T-cell (primary cell): ENCODE measurements at places on chromosomes 4 and X.

- no peak for DNase-seq
These were observed 9.6 kb downstream of the BMP3 start for GRCh38 chr4:81040012-81040659.

DNA sequence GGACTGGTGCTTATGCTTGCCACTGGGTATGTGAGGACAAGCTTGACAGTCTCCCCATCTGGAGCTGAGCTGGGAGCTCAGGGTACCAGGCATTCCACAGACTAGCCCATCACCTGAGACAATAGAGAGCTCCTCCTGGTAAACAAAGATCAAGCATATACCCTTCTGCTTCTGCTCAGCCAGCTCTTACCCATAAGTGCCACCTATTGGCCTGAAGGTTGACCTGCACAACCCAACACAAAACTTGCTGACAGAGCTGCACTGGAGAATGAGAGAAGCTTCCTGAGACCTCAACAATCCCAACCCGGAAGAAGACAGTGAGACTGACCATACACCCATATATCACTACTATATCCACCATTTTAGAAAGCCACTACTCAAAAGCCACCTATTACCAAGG, 1049.2 kb upstream of the INTU start:
- DNase-seq: no peak

DNA sequence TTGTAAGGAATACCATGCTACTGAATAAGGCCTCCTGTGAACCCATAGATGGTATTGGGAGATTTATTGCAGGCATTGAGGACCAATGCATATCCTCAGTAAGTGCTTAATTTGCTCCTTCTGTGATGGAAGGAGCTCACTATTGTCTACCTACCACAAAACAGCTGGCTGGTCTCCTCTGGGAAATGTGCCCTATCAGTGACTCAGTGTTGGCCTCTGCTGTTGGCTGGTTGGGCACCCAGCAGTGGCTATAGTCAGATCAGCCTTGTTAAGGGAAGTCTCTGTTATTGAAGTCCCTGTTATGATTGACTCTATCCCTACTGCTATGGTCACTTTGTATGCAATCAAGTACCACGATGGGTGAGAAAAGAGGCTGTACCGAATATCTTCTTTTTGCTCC, 27.5 kb upstream of the OTUD4 start:
- DNase-seq: no peak

- no peak for DNase-seq
These were observed 30.8 kb downstream of the NR0B1 start for GRCh38 chrX:30278365-30278764.

DNA sequence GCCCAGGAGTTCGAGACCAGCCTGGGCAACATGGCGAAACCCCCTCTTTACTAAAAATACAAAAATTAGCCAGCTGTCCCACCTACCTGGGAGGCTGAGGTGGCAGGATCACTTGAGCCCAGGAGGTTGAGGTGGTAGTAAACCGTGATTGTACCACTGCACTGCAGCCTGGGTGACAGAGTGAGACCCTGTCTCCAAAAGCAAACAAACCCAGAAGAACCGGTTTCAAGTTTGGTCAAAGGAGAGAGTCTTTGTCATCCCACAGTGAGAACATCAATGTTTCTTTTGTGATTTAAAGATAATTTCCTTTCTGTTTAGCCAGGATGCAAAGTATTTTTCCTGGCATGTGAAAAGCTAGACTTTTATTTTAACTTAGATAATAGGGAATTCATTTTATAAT, 26.7 kb downstream of the PDK3 start:
- DNase-seq: no peak

- DNase-seq: no peak
These were observed 229.7 kb downstream of the EVC2 start for GRCh38 chr4:5478697-5479096.

GRCh38 chrX:123835661-123836371, 24.0 kb upstream of the XIAP start:
- DNase-seq: no peak

DNA sequence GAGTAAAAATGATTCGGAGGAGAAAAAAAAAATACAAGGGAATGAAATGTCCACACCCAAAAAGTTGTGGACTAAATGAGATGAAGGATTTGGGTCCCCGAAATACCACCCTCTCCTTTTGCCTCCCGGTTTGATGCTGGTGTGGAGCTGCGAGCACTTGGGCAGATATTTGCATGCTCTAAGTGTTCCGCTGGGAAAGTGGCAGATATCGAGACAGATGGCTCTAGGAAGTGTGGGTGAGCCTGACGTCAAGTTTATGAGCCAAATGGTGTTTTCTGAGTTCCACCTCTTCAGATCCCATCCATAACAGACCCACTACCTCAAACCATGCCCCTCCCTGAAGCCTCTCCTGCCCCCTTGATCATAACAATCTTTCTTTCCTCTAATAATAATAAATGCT, 228.6 kb downstream of the QDPR start:
- no peak for DNase-seq

DNA sequence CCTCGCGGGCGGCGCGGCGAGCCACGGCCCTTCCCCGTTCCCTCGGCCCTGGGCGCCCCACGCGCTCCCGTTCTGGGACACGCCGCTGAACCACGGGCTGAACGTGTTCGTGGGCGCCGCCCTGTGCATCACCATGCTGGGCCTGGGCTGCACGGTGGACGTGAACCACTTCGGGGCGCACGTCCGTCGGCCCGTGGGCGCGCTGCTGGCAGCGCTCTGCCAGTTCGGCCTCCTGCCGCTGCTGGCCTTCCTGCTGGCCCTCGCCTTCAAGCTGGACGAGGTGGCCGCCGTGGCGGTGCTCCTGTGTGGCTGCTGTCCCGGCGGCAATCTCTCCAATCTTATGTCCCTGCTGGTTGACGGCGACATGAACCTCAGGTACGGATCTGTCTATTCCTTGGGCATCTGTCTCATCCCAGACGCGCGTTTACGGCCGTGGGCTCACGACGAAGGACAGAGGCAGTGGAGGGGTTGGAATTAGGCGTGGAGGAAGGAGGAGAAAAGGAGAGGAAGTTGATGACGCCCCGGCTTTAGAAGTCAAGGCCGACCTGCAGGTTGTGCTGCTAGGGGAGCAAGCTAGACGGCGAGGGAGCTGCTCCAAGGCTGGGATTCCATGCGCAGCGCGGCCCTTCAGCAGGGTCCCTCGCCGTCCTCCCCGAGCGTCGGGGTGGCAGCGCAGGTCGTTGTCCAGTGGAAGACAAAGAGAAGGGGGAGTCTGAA, 792 bp downstream of the SLC10A4 start:
- DNase-seq: no peak

- DNase-seq: no peak
These were observed 26.5 kb upstream of the IRAK1 start for GRCh38 chrX:154046031-154046781.

DNA sequence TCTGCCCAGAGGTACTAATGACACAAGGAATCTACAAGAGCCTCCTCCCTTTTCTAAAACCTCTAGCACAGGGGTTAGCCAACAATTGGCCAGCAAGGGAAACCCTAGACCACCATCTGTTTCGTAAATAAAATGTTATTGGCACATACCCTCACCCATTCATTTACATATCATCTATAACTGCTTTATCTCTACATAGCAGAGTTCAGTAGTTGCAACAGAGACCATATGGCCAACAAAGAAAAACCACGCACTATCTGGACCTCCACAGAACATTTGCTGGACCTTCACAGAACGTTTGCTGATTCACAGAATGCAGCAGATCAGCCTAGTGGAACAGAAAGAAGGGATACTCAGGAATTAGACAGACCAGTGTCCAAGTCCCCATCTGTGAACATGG, 9.4 kb downstream of the SLC2A9 start:
- DNase-seq: no peak
